Right cardiac atrium (tissue), 5 donors: ENCODE measurements at places on chromosomes 3 and 15. TPM values are rescaled to one million over a fixed set of nuclear protein-coding genes. Genes with fewer than 3 reads are reported as not detected.

Gene ARHGEF26
- total RNA-seq, result 3.3 TPM

DNA sequence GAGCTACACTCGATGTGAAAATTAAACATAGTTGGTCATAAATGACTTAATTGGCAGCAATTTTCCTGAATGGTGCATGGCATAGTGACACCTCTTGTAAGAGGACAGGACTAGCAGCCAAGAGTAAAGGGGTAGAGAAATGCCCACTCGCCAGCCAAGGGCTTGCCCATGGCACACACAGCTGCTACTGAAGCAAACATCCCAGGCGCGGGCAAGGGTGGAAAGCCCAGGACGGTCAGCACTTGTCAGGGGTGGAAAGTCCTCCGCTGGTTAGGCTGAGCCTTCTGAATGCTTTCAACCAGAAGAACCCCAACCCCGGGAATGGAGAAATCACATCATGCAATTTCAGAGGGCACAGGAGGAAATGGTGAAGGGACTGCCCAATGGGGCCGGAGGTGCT is 31.6 kb downstream of the BDH1 start:
- DNase-seq, result no peak

- no peak for DNase-seq
These were observed 200.5 kb downstream of the UACA start for GRCh38 chr15:70562906-70563305.

- DNase-seq, result no peak
These were observed 124.9 kb downstream of the FBN1 start for GRCh38 chr15:48520376-48521155.

Gene ZIC4
- total RNA-seq, result not detected

- no peak for DNase-seq
These were observed 981.9 kb downstream of the FHIT start for GRCh38 chr3:60269377-60269776.

Gene ZNF385D
- total RNA-seq, result 1.8 TPM

Gene MST1R
- 0.94 TPM for total RNA-seq

Gene THBS1
- total RNA-seq, result 47.2 TPM

DNA sequence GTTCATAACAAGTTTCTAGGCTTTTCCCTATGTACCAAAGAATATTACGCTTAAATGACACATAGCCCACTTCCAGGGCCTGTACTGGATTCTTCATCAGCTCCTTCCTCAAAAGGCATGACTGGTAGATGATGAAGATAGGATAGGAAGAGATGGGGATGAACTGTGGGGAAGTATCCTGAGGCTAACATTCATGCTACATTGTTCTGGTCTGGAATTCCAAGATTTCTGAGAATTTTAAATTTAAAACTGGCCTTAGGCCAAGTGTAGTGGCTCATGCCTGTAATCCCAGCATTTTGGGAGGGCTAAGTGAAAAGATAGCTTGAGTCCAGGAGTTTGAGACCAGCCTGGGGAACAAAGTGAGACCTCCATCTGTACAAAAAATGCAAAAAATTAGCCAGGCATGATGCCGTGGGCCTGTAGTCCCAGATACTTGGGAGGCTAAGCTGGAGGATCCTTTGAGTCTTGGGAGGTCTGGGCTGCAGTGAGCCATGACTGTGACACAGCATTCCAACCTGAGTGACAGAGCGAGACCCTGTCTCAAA is 160.1 kb upstream of the PLAAT1 start:
- DNase-seq, result no peak

DNA sequence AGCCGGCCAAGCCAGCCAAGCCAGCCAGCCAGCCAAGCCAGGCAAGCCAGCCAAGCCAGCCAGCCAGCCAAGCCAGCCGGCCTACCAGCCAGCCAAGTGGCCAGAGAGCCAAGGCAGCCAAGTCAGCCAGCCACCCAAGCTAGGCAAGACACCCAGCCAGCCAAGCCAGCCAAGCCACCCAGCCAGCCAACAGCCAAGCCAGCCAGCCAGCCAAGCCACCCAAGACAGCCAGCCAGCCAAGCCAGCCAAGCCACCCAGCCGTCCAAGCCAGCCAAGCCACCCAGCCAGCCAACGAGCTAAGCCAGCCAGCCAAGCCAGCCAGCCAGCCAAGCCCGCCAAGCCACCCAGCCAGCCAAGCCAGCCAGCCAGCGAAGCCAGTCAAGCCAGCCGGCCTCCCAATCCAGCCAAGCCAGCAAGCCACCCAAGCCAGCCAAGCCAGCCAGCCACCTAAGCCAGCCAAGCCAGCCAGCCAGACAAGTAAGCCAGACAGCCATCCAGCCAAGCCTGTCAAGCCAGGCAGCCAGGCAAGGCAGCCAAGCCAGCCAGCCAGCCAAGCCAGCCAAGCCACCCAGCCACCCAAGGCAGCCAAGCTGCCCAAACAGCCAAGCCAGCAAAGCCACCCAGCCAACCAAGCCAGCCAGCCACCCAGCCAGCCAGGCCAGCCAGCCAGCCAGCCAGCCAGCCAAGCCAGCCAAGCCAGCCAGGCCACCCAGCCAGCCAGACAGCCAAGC is 200.5 kb downstream of the GOLGA6L6 start:
- DNase-seq, result peak; percentile 89

Gene CACNA1D
- total RNA-seq, result 10.4 TPM

Gene DNAH12
- 0.06 TPM for total RNA-seq

- no peak for DNase-seq
These were observed 15.8 kb downstream of the PODXL2 start for GRCh38 chr3:127644641-127645370.

Gene DNAJB11
- total RNA-seq, result 60.5 TPM

Gene A4GNT
- total RNA-seq, result not detected

GRCh38 chr15:63870487-63871209 is 36.9 kb upstream of the HERC1 start:
- peak; percentile 66 for DNase-seq

Gene RMDN3
- 21.0 TPM for total RNA-seq

- no peak for DNase-seq
These were observed 54.4 kb upstream of the EHHADH start for GRCh38 chr3:185308126-185308754.

GRCh38 chr3:4533489-4534443 is 40.6 kb downstream of the ITPR1 start:
- DNase-seq, result peak; percentile 65

- DNase-seq, result no peak
These were observed 46.5 kb downstream of the PSMD6 start for GRCh38 chr3:63976872-63977200.

Gene CEMIP
- 3.9 TPM for total RNA-seq

DNA sequence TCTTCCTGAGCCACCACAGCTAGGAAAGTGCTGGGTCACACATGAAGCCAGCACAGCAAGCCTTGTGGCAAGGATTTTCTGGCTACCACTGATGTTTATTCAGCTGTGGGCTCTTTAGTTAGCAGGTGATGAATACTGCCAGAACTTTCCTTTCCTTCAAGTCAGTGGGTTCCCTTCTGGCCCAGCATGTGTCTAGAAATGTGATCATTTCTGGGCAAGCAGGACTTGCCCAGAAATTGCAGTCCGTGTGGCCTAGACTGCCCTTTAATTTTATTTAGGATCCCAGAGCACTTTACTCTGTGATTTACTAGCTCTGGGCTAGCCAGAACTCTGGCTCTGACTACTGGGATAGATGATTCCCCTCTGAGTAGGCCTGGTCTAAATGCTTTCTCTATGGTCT is 397.5 kb downstream of the ZIC4 start:
- no peak for DNase-seq

DNA sequence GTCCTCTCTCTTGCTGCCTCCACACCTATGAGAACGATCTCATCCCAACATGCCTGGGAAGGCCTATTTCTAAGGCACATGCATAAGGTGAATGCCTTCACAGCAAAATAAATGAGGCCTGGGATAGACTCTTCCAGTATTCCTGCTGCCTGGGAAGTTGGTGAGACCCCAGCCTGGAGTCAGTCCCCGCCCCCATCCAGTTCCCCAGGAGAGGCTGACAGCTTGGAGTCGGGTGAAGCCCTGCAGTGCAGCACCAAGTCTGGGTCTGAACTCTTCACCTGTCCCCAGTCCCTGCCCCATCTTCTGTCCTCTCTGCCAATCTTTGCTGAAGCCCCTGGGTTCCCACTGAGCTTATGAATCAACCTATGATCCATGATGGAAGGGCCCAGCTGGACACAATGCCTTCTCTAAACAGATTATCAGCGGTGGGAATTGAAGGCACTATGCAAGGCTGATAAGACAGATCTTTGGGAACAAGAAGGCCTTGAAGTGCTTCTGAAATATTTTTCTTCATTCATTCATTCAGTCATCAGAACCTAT is 10.2 kb upstream of the APBA2 start:
- DNase-seq, result no peak

Gene MAGI1
- 36.1 TPM for total RNA-seq

DNA sequence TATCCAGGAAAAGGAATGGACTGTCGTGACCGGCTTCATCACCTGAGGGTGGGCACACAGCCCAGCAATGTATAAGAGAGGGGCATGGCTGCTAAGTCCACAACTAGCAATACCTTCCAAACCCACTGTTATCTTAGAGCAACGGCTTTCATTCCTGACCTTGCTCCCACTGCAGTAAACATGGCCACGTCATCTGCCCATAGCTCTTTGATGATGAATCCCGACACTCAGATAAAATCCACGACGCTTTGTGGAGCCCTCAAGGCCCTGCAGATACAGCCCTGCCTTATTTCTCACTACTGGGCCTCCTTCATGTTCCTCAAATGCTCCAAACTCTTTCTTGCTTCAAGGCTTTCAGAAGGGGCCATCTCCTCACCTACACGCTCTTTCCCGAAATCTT is 114.0 kb downstream of the ADAMTS17 start:
- DNase-seq, result no peak

Gene FBXW12
- total RNA-seq, result not detected

Gene SEMA3B
- total RNA-seq, result 25.7 TPM

DNA sequence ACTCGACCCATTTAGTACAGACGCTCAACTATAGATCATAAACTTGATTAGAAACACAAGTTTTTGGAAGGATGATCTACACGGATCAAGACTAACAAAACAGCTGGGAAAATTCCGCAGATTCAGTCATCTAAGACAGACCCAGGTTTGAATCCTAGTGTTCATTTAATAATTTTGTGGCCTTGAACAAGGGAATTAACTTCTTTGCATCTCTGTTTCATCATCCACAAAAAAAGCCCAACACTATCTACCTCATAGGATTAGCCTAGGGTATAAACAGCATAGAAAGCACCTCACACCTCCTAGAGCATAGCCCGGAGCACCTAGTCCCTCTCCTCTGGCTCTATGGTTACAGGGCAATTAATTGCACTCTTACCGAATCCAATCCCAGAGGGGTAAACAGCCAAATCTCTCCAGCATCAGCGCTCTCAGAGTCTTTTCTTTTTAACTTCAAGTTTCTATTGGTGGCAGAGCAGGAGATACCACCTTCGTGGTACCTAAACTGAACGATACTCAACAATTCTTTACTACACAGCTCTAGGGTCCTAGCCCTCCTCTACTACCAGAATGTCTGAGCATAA is 3.5 kb downstream of the TBL1XR1 start:
- no peak for DNase-seq

DNA sequence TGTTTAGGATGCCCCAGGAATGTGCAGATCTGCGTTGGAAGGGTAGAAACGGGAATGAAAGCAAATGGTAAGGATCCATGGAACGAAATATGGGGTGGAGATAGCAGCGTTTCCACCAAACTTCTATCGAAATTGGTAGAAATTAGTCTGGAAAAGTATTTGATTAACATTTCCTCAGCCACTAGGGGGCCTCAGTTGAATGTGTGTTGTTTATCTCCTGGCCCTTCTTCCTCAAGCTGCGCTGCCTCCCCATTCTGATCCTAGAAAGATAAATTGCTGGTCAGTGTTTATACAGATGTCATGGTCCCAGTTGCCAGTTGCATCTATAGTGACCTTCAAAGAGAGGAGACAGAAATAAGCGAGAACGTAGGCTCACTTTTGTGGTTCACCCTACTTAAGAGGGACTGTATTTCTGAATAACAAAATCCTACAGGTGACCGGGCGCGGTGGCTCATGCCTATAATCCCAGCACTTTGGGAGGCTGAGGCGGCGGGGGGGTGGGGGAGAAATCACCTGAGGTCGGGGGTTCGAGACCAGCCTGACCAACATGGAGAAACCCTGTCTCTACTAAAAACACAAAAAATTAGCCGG is 457.1 kb downstream of the SQOR start:
- peak; percentile 46 for DNase-seq

DNA sequence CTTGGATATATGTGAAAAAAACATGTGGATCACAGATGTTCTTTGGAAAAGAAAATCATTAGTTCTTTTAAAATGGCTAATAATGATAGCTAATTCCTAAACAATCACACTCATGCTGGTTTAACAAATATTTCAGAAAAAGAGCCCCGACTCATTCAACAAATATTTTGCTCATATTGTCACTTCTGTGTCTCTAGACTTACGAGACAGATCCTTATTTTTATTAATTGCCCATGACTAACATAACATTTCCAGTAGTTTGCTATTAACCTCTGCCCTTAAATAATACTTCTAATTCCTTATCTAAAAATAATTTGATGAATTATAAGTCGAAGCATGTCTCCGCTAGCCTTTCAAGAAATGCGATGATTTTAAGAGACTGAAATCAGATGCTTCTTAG is 70.4 kb downstream of the SATB1 start:
- no peak for DNase-seq

Gene C3orf85
- total RNA-seq, result not detected

Gene GOLGA8T
- 1.8 TPM for total RNA-seq

DNA sequence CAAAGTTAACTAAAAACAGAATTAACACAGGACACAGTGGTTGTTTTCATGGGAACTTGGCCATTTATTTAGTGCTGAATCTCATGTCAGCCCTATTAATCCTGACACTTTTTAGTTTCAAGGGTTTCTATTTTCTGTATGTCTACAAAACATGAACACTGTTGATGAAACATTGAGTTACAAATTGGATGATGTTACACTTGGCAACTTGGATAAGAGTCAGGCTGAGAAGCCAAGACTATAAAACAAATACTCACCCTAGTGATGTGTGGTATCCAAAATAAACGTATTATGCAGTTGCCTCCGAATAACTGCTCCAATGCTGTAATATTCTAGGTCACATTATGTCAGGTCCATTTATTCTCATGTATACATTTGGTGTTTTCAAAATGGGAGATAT is 349.6 kb downstream of the ZIC1 start:
- DNase-seq, result no peak

Gene MYZAP
- 625 TPM for total RNA-seq

Gene IL1RAP
- 3.7 TPM for total RNA-seq

- DNase-seq, result no peak
These were observed 296.6 kb upstream of the MME start for GRCh38 chr3:154783521-154783931.

Gene CSPG5
- 1.1 TPM for total RNA-seq

GRCh38 chr3:177337541-177338331 is 140.5 kb upstream of the TBL1XR1 start:
- no peak for DNase-seq
